KG1 (cell line): ENCODE measurements at places on chromosomes 2 and 18.

GRCh38 chr2:223465793-223466192 is 136.4 kb downstream of the SCG2 start:
- DNase-seq = no peak

DNA sequence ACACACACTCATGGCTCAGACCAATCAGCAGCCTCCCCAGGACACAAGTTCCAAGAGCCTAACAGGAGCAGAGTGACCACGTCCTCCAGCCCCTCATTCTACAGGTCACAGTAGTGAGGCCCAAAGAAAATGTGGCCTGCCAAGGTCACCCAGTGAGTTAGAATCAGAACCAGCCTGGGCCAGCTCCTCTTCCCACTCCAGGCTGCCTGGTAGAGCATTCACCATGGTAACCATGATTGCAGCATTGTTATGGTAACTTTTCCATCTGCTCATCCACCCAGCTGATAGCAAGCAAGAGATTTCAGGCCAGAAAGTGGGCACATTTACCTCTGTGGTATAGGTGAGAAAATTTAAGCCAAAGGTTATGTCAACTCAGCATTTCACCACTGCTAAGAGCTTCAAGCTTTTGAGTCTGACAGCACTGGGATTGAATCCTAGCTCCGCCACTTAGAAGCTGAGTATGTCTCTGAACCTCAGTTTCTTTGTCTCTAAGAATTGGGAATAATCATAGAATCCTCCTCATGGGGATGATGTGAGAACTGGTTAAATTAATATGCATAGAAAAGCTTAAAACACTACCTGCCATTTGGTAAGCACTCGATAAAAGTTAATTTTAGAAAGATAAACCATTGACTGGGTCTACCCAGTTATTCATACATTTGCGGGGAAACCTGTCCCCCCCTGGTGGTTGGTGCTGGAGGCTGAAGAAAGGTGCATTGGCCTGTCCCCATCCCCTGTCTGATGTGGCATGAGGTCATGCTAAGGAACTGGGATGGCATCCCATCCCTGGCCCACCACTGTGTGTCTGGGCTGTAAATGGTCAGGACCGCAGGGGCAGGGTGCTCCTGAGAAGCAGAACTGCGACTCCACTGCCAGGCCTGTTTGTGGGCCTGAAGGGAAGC is 181.5 kb downstream of the KLHL29 start:
- DNase-seq = no peak

- no peak for DNase-seq
Measured at GRCh38 chr2:182116774-182117173, 131.1 kb downstream of the PPP1R1C start.

GRCh38 chr2:222651718-222652418 is 4.0 kb downstream of the FARSB start:
- DNase-seq = no peak

DNA sequence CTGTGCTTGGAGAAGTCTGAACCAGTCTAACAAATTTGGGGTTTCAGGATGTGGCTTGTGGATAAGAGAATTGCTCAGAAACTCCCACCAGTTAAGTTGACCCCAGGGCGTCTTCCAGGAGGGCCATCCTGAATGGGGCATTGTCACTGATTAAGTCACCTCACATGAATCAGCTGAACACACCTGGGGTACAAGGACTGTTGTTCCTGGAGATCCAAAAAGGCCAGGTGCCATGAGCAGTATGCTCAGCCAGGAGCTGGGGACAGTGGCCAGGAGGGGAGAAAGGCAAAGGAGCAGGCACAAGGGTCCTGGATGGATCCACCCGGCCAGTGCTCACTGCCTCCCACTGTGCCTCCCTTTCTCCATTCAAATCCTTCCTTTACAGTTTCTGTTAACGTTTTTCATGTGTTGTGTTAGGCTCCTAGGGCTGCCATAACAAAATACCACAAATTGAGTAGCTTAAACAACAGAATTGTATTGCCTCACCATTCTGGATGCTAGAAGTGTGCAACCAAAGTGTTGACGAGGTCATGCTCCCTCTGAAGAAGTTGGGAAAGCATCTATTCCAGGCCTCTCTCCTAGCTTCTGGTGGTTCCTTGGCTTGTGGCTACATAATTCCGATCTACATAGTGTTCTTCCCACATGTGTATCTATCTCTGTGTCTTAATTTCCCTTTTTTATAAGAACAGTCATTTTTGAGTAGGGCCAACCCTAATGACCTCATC is 33.4 kb downstream of the TRABD2A start:
- DNase-seq = no peak

DNA sequence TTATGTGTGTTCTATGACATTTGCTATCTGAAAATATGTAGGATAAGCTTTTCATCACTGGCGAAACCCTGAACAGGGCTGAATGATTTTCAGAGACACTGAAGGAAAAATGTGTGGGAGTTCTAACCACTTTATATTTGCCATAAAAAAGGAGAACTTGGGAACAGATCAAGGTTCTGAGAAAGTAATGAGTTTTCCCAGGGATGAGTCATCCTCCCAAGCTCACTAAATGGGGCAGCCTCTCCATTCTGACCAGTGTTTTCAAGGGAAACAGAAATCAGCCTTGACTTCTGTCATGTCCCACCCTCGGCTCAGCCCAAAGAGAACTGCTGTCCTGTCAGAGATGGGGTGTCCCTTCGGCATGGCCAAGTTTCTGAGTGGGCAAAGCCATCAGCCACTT is 2109.8 kb upstream of the CELF4 start:
- no peak for DNase-seq

GRCh38 chr2:49686291-49686690 is 532.0 kb upstream of the FSHR start:
- DNase-seq = no peak

- DNase-seq = no peak
Measured at GRCh38 chr18:36620788-36621187, 208.0 kb downstream of the TPGS2 start.

GRCh38 chr2:128300151-128301020 is 18.3 kb downstream of the HS6ST1 start:
- no peak for DNase-seq

DNA sequence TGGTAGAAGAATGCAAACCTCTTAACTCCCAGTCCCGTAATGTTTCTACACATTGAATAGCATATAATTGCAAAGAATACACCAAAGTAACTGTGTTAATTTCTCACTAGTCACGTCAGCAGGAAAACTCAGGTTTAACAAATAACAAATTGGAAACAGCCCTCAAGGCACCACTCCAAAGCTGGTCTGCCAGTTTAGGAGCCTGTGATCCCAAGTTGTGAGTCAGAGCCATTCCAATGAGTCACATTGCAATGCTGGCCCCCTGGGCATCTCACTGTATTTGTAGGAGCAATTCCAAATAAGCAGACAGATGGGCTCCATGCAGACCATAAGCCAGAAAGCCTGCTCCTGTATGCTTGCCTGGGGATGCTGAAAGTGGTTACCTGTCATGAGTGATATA is 143.2 kb upstream of the SETBP1 start:
- no peak for DNase-seq

DNA sequence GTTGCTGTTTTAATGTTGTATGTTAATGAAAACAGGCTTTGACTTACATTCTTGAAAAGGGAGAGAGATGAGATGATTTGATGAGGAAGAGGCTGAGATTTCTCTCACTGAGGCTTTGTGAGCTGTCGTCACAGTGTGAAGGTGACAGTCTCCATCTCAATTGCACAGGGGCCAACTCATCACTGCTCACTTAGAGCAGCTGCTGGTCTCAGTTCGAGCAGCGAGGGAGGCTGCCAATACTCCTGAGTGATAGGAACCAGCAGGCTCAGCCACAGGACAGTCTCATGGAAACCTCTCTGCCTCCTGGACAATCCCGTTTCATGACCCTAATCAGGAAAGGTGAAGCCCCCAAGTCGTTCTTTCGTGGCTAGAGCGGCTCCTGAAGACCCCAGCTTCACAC is 170.7 kb upstream of the SOX11 start:
- no peak for DNase-seq
